Right ventricle myocardium superior (tissue), 1 donor: ENCODE measurements at places on chromosomes 6 and 20.

- DNase-seq: no peak
Observed at GRCh38 chr6:167078745-167079144, 44.2 kb upstream of the CCR6 start.

DNA sequence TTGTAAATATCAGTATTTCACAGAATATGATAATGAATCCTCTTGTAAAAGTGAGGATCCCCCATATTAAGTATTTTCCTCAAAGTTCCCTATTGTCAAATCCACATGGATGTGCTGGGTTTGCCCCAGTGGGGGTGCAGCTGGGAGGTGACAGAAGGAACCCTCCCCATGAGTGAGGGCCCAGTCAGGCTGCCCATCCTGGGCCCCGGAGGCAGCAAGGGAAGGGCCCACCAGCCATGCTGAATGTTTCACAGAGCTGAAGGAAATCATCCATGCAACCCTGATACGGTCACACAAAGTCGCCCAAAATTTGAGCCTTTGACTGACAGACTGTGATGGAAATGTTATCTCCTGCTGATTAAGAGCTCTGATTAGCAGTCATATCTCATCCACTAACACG is 39.7 kb downstream of the FRMD1 start:
- DNase-seq: no peak

GRCh38 chr20:63829945-63830835 is 874 bp downstream of the ZBTB46 start:
- no peak for DNase-seq

- DNase-seq: no peak
Observed at GRCh38 chr6:108161724-108162282, 4.0 kb upstream of the NR2E1 start.

- no peak for DNase-seq
Observed at GRCh38 chr20:48090314-48090713, 305.0 kb upstream of the SULF2 start.

- no peak for DNase-seq
Observed at GRCh38 chr6:154783229-154783628, 50.0 kb downstream of the SCAF8 start.

GRCh38 chr6:139173172-139173571 is 38.3 kb downstream of the HECA start:
- DNase-seq: no peak
